GM23248 (cell line): ENCODE measurements at places on chromosomes 2 and 18. TPM values are rescaled to one million over a fixed set of nuclear protein-coding genes. Genes with fewer than 3 reads are reported as not detected.
A peak's percentile ranks its signal among the peaks of the same experiment; 100 is the strongest.

The SLC19A3 gene
- 0.65 and 0.89 TPM in 2 replicates for total RNA-seq

The CYTIP gene
- not detected in 2 replicates for total RNA-seq

The CFAP65 gene
- total RNA-seq: not detected in 2 replicates

The CCDC148 gene
- total RNA-seq: 0.13 and 0.86 TPM in 2 replicates

The GPR45 gene
- not detected in 2 replicates for total RNA-seq

The TANC1 gene
- total RNA-seq: 12.1 and 16.3 TPM in 2 replicates

The L3MBTL4 gene
- total RNA-seq: not detected in 2 replicates

The ATP5MC3 gene
- total RNA-seq: 136 and 145 TPM in 2 replicates

The SLC40A1 gene
- 0.25 TPM in 1 of 2 replicates, not detected in the other for total RNA-seq

The SERPINB10 gene
- total RNA-seq: not detected in 2 replicates

The PKDCC gene
- total RNA-seq: 9.9 and 12.8 TPM in 2 replicates

- H3K4me1 ChIP-seq: peaks cover 38% of the 10 kb centered on the region
- no peaks in the 10 kb centered on the region for H3K27me3 ChIP-seq
- peaks cover 6% of the 10 kb centered on the region; the same call in 1 of the 2 replicates for H3K36me3 ChIP-seq
- no peak overlapping the region for H3K27ac ChIP-seq
- peak; percentile 19 for DNase-seq
These were observed 285.3 kb upstream of the CCDC68 start for GRCh38 chr18:55244546-55244945.

GRCh38 chr18:54240629-54241107, 16.2 kb upstream of the MBD2 start:
- no peak for DNase-seq
- no peak overlapping the region for H3K4me3 ChIP-seq
- no peaks in the 10 kb centered on the region for H3K36me3 ChIP-seq

DNA sequence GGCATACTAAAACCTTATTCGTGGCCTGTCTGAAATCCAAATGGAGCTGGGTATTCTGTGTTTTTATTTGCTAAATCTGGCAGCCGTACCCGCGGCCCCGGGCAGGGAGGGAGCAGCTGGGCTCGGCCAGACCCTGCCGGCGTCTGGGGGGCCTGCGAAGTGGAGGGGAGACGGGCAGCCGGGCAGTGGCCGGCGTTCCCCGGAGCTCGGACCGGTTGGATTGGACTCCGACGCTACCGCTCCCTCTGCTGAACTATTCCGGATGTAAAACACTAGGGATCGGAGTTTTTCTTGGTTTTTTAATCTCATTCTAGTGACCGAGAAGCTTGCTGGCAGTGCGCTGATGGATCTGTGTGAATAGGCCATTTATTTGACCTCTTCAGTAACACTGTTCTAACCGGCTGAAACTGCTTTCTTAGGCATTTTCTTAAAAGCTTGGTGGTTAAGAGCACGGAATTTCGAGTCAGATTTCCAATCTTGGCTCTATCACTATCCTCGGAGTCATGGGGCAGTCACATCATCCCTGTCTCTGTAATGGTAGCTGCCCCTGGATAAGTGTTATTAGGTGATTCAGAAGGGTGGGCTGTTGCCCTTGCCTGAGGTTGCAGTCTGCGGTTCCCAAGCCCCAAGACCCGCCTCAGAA, 694 bp downstream of the UNC50 start:
- DNase-seq: peak; percentile 78
- H3K4me3 ChIP-seq: peak overlapping the region; percentile 87
- H3K36me3 ChIP-seq: peaks cover 18% of the 10 kb centered on the region

GRCh38 chr18:9616049-9616448, 1.7 kb upstream of the PPP4R1 start:
- peaks cover 40% of the 10 kb centered on the region for H3K4me1 ChIP-seq
- no peaks in the 10 kb centered on the region for H3K27me3 ChIP-seq
- H3K27ac ChIP-seq: peak overlapping the region; percentile 88
- DNase-seq: peak; percentile 77
- H3K36me3 ChIP-seq: no peaks in the 10 kb centered on the region
- no peak overlapping the region for H3K4me3 ChIP-seq

- H3K36me3 ChIP-seq: no peaks in the 10 kb centered on the region
- H3K4me3 ChIP-seq: no peak overlapping the region
- H3K27ac ChIP-seq: no peak overlapping the region
- H3K27me3 ChIP-seq: no peaks in the 10 kb centered on the region
- no peak for DNase-seq
These were observed 971.7 kb upstream of the GYPC start for GRCh38 chr2:125684256-125684655.

GRCh38 chr2:83394134-83394904, 1064.8 kb downstream of the SUCLG1 start:
- no peaks in the 10 kb centered on the region for H3K36me3 ChIP-seq
- no peak overlapping the region for H3K4me3 ChIP-seq
- no peaks in the 10 kb centered on the region for H3K4me1 ChIP-seq
- H3K27me3 ChIP-seq: no peaks in the 10 kb centered on the region
- no peak for DNase-seq

DNA sequence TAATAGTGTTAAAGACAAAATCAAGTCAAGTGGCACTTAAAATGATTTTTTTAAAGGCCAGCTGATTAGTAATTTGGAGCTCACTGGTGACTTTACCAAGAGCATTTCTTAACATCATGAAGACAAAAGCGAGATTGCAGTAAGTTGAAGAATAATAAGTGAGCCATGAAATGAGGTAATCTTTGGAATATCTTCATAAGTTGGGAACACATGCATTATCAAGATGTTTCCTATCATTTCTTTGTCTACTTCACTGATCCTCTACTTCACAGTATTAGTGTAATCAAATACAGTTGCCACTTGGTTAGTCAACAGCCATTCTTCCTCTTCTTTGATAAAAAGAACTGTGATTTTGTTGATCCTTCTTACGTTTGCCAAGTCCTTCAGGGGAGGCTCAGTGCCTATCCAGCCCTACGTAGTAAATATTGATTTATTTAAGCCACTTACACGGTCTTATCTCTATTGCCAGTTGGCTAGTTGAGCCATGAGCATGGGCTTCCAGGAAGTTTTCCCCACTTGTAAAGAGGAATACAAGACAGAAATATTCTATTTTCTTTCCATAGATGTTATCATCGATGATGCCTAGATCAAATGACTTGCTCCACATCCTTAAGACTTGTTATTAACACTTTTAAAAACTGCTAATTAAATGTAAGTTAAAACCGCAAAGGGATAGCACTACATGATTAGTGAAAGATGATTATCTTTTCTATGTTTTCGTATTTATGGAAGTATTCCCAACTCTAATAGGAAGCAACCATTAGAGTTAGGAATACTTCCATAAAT, 46.1 kb downstream of the YES1 start:
- H3K4me1 ChIP-seq: 0 out of 2 replicates have a peak, but pooled peaks cover 5% of the 10 kb centered on the region
- H3K27me3 ChIP-seq: no peaks in the 10 kb centered on the region
- H3K36me3 ChIP-seq: no peaks in the 10 kb centered on the region
- H3K4me3 ChIP-seq: no peak overlapping the region

DNA sequence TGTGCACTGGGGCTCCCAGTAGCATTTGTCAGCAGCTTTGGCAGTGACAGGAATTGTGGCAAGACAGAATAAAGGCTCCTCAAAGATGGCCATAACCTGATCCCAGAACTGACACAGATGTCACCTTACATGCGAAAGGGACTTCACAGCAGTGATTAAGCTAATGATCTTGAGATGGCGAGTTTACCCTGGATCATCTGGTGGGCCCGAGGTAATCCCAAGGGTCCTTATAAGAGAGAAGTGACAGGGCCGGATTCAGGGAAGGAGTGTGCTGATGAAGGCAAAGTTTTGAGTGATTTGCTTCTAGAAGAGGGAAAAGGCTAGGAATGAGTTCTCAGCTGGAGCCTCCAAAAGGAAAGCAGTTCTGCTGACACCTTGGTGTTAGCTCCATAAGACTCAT, 333.9 kb downstream of the LPIN1 start:
- no peaks in the 10 kb centered on the region; the same call in 1 of the 2 replicates for H3K27me3 ChIP-seq
- no peaks in the 10 kb centered on the region for H3K4me1 ChIP-seq
- H3K27ac ChIP-seq: no peak overlapping the region
- H3K36me3 ChIP-seq: no peaks in the 10 kb centered on the region
- DNase-seq: no peak

GRCh38 chr2:102065675-102066252, 74.0 kb downstream of the IL1R2 start:
- H3K4me3 ChIP-seq: no peak overlapping the region
- no peaks in the 10 kb centered on the region for H3K27me3 ChIP-seq
- peak; percentile 77 for DNase-seq

GRCh38 chr2:200757399-200757798, 54.3 kb upstream of the BZW1 start:
- no peaks in the 10 kb centered on the region for H3K36me3 ChIP-seq
- no peaks in the 10 kb centered on the region for H3K27me3 ChIP-seq
- H3K4me1 ChIP-seq: peaks cover 36% of the 10 kb centered on the region
- H3K4me3 ChIP-seq: no peak overlapping the region
- DNase-seq: no peak

- H3K36me3 ChIP-seq: peaks cover 6% of the 10 kb centered on the region
- H3K4me1 ChIP-seq: no peaks in the 10 kb centered on the region
- H3K27ac ChIP-seq: no peak overlapping the region
- no peak for DNase-seq
These were observed 24.5 kb downstream of the PTPN18 start for GRCh38 chr2:130380096-130380934.

- DNase-seq: no peak
- no peaks in the 10 kb centered on the region for H3K36me3 ChIP-seq
- no peaks in the 10 kb centered on the region for H3K27me3 ChIP-seq
- H3K27ac ChIP-seq: no peak overlapping the region
- H3K4me1 ChIP-seq: peaks cover 16% of the 10 kb centered on the region
These were observed 10.5 kb downstream of the CHMP1B start for GRCh38 chr18:11861583-11862288.

DNA sequence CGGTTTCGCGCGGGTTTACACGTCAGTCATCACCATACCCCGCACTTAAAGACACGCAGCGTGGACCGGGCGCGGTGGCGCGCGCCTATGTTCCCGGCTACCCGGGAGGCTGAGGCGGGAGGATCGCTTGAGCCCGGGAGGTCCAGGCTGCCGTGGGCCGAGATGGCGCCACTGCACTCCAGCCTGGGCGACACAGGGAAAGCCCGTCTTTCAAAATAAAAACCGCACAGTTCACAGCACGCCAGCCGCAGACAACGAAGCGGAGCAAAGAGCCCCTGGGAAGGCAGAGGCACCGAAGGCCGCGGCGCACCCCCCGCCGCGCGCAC, 328 bp downstream of the DTYMK start:
- H3K27me3 ChIP-seq: no peaks in the 10 kb centered on the region
- peaks cover 28% of the 10 kb centered on the region for H3K4me1 ChIP-seq
- peak overlapping the region; percentile 95 for H3K4me3 ChIP-seq
- H3K36me3 ChIP-seq: peaks cover 6% of the 10 kb centered on the region
- DNase-seq: no peak
- peak overlapping the region; percentile 57 for H3K27ac ChIP-seq

DNA sequence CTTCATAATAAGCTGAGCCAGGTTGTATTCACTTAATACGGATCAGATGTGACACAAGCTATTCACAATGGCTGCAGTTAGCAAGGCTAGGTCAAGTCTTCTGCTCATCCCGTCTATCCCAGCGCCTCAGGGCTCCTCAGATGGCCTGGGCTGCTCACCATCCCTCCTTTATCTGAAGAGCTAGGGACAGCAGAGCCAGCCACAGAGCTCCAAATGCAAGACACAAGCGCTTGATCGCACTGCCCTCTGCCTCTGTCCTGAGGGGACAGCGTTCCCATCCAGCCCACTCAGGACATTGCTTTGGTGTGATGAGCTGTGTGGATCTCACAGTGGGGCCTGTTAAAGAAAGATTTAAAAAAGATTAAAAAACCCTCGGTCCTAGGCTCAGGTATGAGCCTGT, 254.4 kb upstream of the HS6ST1 start:
- no peaks in the 10 kb centered on the region for H3K4me1 ChIP-seq
- H3K36me3 ChIP-seq: no peaks in the 10 kb centered on the region
- DNase-seq: no peak

DNA sequence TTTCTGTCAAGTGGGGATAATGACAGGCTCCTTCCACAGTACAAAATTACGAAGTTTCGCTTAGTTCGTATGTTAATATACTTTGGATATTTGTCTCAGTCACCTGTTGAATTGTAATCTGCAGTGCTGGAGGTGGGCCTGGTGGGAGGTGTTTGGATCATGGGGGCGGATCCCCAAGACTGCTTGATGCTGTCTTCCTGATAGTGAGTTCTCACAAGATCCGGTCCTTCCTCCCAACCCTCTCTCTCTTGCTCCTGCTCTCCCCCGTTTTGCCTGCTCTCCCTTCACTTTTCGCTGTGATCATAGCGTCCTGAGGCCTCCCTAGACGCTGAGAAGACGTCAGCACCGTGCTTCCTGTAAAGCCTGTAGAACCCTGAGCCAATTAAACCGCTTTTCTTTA, 97.1 kb upstream of the EPB41L3 start:
- H3K4me3 ChIP-seq: no peak overlapping the region
- no peaks in the 10 kb centered on the region for H3K4me1 ChIP-seq
- H3K36me3 ChIP-seq: no peaks in the 10 kb centered on the region
- DNase-seq: no peak
- peaks cover 14% of the 10 kb centered on the region; the same call in 1 of the 2 replicates for H3K27me3 ChIP-seq
- H3K27ac ChIP-seq: no peak overlapping the region

DNA sequence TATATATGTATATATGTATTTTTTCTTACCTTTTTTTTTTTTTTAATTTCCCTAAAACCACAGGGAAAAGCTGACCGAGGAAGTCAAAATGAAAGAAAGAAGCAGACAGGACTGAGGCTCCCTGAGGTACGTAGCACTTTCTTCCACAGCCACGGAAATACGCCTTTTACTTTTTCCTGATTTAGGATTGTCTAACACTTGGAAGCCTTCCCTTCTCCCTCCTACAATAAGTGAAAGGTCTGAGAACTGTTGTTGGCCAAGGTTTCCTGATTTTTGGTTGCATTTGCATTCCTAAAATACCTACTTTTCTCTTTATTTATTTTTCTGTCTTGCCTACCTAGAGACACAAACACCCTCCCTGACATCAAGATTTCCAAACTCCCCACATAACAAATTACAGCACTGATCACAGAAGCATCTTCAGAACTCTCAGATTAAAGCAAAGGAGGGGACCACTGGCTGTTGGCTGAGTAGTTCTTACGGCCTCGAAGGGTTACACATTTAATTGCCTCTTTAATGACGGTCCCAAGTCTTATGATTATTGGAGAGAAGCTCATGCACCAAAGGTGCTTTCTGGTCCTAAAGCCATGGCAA, 778.5 kb upstream of the FANCL start:
- no peak overlapping the region for H3K4me3 ChIP-seq
- no peak for DNase-seq
- no peak overlapping the region for H3K27ac ChIP-seq
- H3K4me1 ChIP-seq: no peaks in the 10 kb centered on the region
- H3K27me3 ChIP-seq: peaks cover 14% of the 10 kb centered on the region

DNA sequence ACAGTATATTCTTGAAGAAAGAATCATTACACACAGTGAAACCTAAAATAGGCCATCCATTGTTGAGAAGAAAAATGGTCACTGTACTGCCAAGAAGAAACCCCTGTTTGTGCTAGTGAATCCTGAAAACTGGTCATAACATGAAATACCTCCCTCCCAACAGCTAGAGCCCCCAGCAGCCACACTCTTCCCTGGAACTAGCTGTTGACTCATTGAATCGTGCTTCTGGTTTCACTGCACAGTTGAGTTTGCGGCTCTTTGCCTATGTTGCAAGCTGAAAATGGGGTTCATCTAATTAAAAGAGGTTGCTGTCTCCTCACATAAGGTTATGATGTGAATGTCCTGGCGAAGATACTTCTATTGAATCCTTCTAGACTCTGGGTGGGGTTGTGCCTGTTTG, 86.3 kb downstream of the UGGT1 start:
- H3K27ac ChIP-seq: no peak overlapping the region
- H3K36me3 ChIP-seq: peaks cover 70% of the 10 kb centered on the region
- no peaks in the 10 kb centered on the region for H3K4me1 ChIP-seq
- no peak for DNase-seq
- no peaks in the 10 kb centered on the region for H3K27me3 ChIP-seq
- no peak overlapping the region for H3K4me3 ChIP-seq

- no peaks in the 10 kb centered on the region for H3K27me3 ChIP-seq
- DNase-seq: peak; percentile 94
- H3K4me1 ChIP-seq: peaks cover 18% of the 10 kb centered on the region
- H3K4me3 ChIP-seq: peak overlapping the region; percentile 37
- H3K36me3 ChIP-seq: no peaks in the 10 kb centered on the region
These were observed 81.5 kb downstream of the NRP2 start for GRCh38 chr2:205763708-205764211.
